Stimulated activated CD8-positive, alpha-beta memory T cell treated with anti-CD3 and anti-CD28 coated beads, Interleukin-4, amount 100 ng/mL, for 1 hour (primary cell): ENCODE measurements at places on chromosomes 5 and 9.

GRCh38 chr9:112061152-112061740 lies 113.9 kb downstream of the SUSD1 start:
- no peak for DNase-seq

- no peak for DNase-seq
These were observed 198.3 kb downstream of the PLK2 start for GRCh38 chr5:58261605-58262004.

- no peak for DNase-seq
These were observed 421.3 kb downstream of the CAAP1 start for GRCh38 chr9:26471261-26471660.

DNA sequence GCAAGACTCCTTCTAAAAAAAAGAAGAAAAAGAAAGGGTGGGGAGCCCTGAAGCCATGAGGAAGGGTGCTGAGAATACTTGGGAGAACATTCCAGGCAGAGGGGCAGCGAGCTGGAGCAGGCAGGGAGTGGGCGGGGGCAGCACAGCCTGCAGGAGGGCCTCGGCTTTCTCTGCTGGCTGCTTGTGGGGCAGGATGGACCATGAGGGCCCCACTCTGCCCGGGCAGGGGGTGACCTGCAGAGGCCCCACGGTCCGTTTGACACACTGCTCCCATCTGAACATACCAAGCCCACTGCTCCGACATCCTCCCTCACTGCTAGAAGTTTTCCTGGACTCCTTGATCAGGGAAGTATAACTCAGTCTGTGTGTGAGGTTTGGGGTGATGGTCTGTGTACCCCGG lies 11.7 kb upstream of the NUP214 start:
- no peak for DNase-seq

- DNase-seq, result no peak
These were observed 50.1 kb upstream of the POU5F2 start for GRCh38 chr5:93791518-93791972.

- DNase-seq, result no peak
These were observed 251.4 kb downstream of the GLIS3 start for GRCh38 chr9:4048441-4048840.

GRCh38 chr9:19271081-19271480 lies 40.6 kb downstream of the DENND4C start:
- no peak for DNase-seq

DNA sequence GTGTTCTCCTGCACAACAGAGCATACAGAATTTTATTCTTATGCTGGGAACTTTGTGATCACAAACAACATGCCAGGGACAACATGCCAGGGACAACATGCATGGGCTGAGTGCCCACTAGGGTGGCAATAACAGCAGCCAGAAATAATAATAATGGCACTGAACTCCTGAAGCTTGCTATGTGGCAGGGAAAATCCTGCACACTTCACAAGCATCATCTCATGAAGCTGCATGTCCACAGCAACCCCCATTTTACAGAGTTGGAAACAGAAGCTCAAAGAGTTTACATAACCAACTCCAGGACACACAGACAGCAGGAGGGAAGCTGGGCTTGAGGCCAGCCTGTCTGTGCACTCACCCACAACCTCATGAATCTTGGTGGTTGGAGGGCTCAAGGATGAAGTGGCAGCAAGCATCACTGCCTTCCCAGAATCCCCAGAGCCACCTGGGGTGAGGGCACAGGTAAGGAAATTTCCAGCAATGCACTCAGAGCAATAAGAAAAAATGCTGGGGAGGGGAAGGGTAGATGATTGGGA lies 111.4 kb downstream of the GABBR2 start:
- DNase-seq, result no peak

DNA sequence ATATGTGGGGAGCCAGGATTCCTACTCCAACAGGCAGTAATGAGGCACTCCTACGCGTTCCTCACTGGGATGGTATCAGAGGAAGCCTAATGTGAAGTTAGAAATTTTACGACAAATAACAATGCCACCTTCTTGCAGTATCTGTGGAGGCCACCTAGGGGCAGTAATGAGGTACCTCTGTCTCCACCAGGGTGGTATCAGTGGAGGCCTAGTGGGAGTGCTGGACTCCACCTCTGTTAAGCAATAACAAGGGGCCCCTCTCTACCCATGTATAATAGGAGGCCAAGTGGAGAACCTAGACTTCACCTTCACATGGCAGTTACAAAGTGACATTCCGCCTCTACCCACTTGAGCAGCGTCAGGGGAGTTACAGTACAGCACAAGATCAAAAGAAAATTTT lies 147.9 kb downstream of the PLPPR1 start:
- DNase-seq, result no peak

DNA sequence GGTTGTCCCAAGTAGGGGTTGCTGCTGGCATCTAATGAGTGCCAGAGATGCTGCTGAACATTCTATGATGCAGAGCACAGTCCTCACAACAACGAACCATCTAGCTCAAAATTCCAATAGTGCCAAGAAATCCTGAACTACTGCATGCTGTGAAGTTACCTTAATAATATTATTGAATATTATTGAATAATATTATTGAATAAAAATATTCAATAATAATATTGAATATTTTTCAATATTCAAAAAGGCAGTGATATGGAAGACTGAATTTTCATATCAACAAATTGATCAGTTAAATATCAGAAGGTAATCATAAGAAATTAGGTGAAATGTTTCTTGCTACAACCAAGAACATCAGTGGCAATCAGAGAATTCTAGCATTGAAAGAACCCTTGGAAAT lies 2.8 kb downstream of the HTR4 start:
- no peak for DNase-seq

DNA sequence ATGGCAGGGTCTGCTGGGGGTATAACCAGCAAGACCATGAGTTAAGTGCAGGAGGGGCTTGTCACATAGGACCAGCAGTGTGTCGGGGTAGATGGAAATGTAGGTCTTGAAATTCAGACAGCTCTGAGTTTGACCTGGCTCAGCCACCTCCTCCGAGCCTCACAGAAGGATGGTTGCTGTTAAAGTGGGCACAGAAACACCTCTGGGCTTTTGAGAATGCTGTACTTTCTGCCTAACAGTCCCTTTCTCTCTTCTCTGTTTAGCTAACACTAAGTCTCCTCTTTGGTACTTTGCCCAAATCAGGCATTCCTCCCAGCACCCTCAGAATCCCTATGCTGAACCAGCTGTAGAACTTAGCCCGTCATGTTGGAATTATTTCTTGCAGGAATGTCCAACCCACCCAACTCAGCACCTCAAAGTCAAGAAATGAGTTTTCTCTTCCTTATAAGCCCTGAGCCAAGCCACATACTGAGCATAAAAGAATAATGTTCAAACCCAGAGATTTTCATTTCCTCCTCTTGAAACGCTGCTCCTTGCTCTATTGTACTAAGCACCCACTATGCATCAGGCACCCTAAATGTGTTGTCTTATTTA lies 41.7 kb upstream of the MATR3 start:
- DNase-seq, result no peak

- DNase-seq, result no peak
These were observed 135.6 kb upstream of the SMARCA2 start for GRCh38 chr9:1879501-1879900.

GRCh38 chr5:169801781-169802180 lies 164.7 kb downstream of the DOCK2 start:
- DNase-seq, result no peak

DNA sequence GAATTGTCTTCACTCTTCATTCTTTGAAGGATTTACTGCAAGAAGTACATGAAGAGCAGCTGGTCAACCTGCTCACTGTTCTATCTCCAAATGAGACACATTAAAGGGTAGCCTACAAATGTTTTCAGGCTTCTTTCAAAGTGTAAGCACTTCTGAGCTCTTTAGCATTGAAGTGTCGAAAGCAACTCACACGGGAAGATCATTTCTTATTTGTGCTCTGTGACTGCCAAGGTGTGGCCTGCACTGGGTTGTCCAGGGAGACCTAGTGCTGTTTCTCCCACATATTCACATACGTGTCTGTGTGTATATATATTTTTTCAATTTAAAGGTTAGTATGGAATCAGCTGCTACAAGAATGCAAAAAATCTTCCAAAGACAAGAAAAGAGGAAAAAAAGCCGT lies 37.6 kb downstream of the FXN start:
- no peak for DNase-seq
